ENCODE measurements at places on chromosomes 3 and 15.

DNA sequence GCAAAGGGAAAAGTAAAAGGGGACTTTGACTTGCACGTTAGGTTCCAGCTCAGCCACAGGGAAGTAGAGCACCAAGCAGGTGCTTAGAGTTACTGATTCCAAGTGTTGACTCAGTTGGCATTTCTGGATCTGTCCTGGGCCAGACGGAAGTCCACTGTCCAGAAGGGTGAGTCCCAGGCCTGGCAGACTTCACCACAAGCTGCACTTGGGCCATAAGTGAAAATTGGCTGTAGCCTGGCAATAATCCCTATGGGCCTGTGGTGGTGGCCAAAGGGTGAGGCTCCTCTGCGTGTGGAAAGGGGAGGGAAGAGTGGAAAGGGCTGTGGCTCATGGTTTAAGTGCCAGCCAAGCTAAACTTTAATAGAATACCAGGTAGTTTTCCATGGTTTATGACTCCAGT is 121.5 kb downstream of the DTWD1 start:
- no peak for DNase-seq

GRCh38 chr15:53189860-53190259 is 399.7 kb upstream of the ONECUT1 start:
- DNase-seq, result no peak

DNA sequence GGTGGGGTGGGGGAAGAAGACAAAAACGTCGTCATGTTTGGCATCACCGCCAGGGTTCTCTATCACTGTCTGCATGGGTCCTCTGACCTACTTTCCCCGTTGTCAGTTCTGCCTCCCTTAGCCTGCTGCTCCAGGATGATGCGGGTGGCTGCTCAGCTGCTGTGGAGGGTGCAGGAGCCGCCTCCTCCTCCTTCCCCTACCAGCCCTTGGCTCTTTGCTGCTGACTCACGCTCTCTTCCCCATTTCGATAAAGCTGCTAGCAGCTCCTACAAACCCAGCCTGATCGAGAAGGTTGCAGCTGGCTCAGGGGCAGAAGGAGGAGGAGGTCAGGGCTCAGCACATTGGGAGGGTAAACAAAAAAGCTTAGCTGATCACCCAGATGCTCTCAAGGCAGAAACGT is 49.5 kb upstream of the SEC13 start:
- DNase-seq, result no peak

DNA sequence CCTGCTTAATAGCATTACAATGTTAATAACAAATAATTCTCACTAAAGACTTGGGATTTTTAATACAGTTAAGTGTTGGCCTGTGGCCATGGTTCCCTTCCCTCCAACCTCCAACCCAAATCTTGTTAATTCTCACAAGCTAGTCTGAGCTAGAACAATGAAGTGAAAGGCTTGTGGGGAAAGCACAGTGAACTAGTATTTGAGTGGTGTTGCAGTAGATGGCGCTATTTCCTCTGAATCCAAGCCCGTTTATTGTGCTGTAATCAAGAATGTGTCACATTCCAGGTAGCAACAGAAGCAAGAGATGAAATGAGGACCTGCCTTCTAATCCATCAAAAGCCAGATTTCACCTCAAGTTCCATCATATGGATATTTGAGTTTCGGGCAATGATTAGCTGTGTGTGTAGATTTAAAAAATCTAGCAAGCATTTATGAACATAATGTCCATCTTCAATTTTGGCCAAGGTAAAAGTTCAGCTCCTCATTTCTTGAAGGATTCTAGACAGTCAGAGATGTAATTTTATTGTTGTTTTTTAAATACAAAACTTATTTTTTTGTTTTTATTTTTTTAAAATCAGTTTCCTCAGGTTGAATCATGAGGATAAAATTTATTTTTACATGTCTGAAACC is 160.7 kb downstream of the SQOR start:
- DNase-seq, result no peak

GRCh38 chr15:33201491-33202231 is 7.1 kb upstream of the FMN1 start:
- DNase-seq, result peak; percentile 34

GRCh38 chr15:40928821-40929659 is at the start of gene DLL4:
Gene DLL4 (plus strand): TSS chr15:40929340. CDS start chr15:40929669, 329 bp downstream.
- DNase-seq, result no peak

- no peak for DNase-seq
These were observed 59.9 kb downstream of the GALK2 start for GRCh38 chr15:49229922-49230321.

DNA sequence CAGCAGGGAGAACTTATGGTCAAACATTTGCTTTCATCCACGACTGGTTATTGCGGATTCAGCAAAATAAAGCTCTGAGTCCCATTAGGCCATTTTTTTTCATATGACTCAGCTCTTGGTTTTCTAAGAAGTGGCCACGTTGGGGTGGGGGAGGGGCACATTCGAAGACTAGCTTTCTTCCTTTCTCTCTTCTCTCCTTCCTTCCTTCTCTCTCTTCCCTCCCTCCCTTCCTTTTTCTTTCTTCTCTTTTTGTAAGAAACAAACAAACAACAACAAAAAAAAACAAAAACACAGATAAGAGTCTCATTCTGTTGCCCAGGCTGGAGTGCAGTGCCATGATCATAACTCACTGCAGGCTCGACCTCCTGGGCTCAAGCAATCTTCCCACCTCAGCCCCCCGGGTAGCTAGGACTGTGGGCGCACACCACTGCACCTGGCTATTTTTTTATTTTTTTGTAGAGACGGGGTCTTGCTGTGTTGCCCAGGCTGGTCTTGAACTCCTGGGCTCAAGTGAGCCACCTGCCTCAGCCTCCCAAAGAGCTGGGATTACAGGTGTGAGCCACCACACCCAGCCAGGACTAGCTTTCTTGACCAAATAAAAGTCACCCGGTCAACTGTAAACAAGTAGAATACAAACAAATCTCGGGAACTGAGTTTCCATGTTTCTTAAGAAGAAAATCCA is 41.6 kb downstream of the ABCC5 start:
- DNase-seq, result no peak

DNA sequence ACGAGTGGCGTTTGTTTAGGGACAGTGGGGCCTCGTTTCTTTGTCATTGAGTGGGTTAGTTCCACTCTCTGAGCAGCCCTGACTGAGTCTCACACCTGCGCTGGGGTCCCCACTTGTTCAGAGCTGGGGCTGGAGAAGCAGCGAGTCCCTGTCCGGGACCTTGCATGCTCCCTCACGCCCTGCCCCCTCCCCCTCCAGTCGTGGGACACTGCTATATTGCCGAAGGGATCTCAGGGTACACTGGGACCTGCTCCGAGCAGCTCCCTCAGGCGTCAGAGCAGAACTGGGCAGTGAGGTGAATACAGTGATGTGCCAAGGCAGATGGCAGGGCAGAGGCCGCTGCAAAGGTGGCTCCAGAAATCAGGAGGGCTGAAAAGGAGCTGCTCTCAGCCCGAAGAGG is 59.9 kb upstream of the KLF13 start:
- no peak for DNase-seq

- no peak for DNase-seq
These were observed 174.6 kb downstream of the ANXA2 start for GRCh38 chr15:60223176-60223575.

DNA sequence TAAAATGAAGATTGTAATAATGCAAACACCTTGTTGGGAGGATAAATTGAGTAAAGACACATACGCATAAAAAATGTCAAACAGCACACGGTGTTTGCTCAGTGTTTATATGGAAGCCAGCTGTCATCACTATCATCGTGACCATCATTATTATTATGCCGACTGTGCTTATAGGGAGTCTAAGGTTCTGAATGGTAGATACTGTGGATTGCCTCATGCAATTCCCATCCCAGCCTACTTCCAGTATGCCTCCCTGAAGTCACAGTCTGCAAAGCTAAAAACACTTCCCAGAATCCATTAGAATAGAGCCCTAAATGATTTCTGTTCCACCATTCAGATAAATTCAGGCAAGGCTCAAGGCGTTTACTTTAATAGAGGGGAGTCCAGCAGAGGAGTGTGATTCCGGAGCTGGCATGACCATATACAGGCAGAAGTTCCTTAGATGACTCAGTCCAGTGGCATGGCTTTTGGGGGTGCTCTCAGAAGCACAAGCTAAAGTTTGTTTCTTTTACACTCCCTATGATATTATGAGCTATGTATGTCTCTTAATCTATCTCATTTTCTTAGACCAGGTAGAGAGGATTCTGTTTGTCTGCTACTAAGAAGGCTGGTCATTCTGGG is 148.7 kb downstream of the MEX3B start:
- no peak for DNase-seq

- no peak for DNase-seq
These were observed 158.0 kb downstream of the RYR3 start for GRCh38 chr15:33468740-33469139.

- DNase-seq, result no peak
These were observed 129.0 kb downstream of the LRRK1 start for GRCh38 chr15:101048176-101048575.

- DNase-seq, result no peak
These were observed 39.8 kb downstream of the ZFAND6 start for GRCh38 chr15:80099241-80099640.

GRCh38 chr3:120745466-120745865 is 2.9 kb downstream of the GTF2E1 start:
- DNase-seq, result no peak

GRCh38 chr3:147937341-147937740 is 528.2 kb downstream of the ZIC1 start:
- no peak for DNase-seq

DNA sequence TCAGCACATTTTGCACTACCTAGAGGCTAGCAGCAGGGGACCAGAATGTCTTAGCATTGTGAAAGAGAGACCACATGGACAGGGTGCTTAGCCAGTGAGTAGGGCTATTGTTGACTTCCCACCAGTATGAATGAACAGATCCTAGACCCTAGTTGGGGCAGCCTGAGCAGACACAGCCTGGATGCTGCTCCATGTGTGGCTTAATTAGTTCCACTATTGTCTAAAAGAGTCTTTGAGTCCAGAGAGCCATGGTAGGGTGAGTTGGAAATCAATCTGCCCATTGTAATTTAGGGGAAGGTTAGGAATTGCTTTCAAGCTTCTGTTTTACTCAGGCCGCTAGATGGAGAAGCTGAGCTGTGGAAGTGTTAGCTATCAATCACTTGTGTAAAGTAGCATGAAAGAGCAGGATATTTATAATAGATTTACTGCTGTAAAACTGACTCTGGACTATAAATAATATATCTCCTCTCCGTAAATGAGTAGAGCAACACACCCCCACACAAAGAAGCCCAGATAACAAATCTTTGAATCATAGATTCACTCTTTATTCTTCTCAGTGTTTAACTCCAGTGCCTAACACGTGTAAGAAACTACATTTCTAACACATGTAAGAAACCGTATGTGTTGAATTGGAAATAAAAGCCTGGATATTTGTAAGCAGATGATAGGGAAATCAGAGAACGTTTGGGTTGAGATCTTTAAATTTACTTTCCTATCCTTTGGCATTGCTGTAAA is 4.1 kb upstream of the GCSAM start:
- no peak for DNase-seq

GRCh38 chr3:187804745-187805121 is 59.5 kb upstream of the BCL6 start:
- DNase-seq, result no peak

GRCh38 chr15:78072080-78072892 is 5.2 kb downstream of the TBC1D2B start:
- no peak for DNase-seq

- no peak for DNase-seq
These were observed 165.7 kb downstream of the MAGI1 start for GRCh38 chr3:65873028-65873427.

GRCh38 chr3:139521144-139521543 is 18.4 kb downstream of the RBP1 start:
- no peak for DNase-seq

- DNase-seq, result no peak
These were observed 5.0 kb upstream of the PAQR9 start for GRCh38 chr3:142968319-142969025.

- DNase-seq, result no peak
These were observed 775.6 kb downstream of the ROBO2 start for GRCh38 chr3:77815467-77815866.

DNA sequence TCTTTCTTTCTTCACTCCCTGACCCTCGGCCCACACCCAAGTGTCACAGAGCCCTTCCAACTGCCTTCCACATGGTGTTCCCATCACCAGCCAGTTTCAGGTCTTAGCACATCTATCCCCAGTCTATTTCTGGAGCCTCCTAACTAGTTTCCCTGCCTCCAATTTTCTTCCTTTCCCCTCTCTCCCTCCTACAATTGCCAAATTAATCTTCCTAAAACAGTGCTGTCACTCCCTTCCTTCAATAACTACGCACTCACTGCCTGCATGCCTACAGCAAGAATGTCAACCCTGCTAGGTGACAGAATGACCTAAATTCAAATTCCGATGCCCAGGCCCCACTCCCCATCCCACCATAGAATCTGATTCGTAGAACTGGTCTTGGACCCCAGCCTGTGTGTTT is 36.1 kb upstream of the CA12 start:
- DNase-seq, result no peak

DNA sequence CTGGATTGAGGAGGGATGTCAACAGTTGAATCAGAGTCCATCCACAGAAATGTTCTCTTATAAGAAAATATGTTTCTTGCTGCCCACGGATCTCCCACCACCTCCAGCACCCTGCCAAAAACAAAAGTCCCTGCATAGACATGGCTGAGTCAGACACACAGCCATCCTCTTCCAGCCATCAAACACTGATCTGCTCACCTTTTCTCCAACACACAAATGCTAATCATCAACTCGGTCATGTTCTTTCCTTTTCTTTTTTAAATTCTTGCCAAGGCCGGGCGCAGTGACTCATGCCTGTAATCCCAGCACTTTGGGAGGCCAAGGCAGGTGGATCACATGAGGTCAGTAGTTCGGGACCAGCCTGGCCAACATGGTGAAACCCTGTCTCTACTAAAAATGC is 110.7 kb upstream of the IL12A start:
- DNase-seq, result no peak

- no peak for DNase-seq
These were observed 136.6 kb upstream of the PTX3 start for GRCh38 chr3:157300094-157300493.

DNA sequence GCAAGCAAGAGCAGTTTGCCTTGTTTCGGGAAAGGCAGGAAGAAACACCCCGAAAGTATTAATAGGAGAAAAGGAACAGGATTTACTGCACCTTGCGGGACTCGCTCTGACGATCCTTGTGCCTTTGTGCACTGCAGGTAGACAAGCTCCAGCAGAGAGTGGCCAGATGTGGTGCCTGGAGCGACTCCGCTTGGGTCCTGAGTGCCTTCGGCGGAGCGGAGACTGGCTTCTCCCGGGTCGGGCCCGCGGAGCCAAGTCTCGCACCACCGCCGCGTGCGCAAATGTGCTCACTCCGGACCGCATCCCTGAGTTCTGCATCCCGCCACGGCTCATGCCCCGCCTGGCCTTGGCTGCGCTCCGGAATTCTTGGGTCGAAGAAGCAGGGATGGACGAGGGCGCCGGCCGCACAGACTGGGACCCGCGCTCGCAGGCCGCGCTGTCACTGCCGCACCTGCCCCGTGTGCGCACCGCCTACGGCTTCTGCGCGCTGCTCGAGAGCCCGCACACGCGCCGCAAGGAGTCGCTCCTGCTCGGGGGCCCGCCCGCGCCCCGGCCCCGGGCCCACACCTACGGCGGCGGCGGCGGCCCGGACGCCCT is 769 bp downstream of the C2CD4A start:
- DNase-seq, result no peak
